MCF 10A (cell line): ENCODE measurements at places on chromosomes 2 and 18. TPM values are rescaled to one million over a fixed set of nuclear protein-coding genes. Genes with fewer than 3 reads are reported as not detected.

The APCDD1 gene
- total RNA-seq, result 0.37 and 0.54 TPM in 2 replicates

The UGT1A4 gene
- total RNA-seq, result 0.12 TPM in 1 of 2 replicates, not detected in the other

The RNF125 gene
- total RNA-seq, result 3.5 and 6.2 TPM in 2 replicates

The DPP4 gene
- not detected in 2 replicates for total RNA-seq

The NEU2 gene
- total RNA-seq, result not detected in 2 replicates

The CAB39 gene
- 76.9 and 91.7 TPM in 2 replicates for total RNA-seq

The IL36RN gene
- not detected in 2 replicates for total RNA-seq

The ADD2 gene
- 0.23 and 0.34 TPM in 2 replicates for total RNA-seq

The IWS1 gene
- total RNA-seq, result 56.8 and 57.0 TPM in 2 replicates

GRCh38 chr2:46421361-46421760, 58.0 kb upstream of the TMEM247 start:
- no peak for DNase-seq

GRCh38 chr2:236026841-236027240, 141.3 kb downstream of the GBX2 start:
- DNase-seq, result no peak

GRCh38 chr2:152577579-152577978, 139.7 kb downstream of the PRPF40A start:
- no peak for DNase-seq

DNA sequence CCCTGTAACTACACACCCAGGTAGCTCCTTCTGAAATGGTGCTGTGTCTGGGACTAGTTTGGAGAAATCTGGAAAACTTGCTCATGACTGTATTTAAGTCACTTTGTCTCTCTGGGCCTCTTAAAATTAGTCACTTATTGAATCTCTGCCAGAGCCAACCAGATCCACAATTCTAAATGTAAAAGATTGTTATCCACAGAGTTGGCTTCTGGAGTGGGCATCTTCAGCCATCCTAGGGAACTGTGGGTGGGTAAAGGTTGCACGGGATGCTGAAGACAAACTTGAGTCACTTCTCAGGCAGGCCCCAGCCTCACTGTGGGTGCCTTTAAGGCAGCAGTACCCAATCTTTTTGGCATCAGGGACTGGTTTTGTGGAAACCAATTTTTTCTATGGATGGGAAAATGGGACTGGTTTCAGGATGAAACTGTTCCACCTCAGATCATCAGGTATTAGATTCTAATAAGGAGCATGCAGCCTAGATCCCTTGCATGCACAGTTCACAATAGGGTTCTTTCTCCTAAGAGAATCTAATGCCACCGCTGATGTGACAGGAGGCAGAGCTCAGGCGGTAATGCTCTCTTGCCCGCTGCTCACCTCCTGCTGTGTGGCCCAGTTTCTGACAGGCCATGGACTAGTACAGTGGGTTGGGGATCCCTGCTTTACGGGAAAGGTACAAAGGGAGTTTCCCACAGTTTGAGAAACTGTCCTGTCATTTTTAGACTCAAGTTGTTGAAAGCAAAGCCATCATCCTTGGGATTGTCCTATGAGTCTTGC, 98.3 kb upstream of the SPRED2 start:
- peak; percentile 25 for DNase-seq

- no peak for DNase-seq
Measured at GRCh38 chr18:71238974-71239624, 950.3 kb downstream of the SOCS6 start.

GRCh38 chr2:186690786-186691185, 3.1 kb upstream of the FAM171B start:
- DNase-seq, result no peak
